ENCODE measurements at places on chromosomes 6 and 20.
A peak's percentile ranks its signal among the peaks of the same experiment; 100 is the strongest.

DNA sequence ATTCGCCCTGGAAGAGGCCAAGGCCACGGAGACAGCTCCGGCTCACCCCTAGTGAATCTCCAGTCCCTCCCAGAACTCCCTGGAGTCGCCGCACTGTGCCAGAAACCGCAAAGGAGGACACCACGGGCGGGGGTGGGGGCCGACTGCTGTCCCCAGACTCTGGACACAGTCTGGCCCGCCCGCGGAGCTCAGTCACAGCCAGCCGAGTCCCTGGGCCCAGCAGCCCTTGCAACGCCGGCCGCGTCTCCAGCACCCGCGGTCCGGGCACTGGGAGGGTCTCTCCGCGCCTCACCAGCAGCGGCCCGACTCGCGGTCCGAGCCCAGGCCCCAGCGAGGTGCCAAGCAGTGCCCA, 518 bp downstream of the PEX6 start:
- DNase-seq = peak; percentile 17

DNA sequence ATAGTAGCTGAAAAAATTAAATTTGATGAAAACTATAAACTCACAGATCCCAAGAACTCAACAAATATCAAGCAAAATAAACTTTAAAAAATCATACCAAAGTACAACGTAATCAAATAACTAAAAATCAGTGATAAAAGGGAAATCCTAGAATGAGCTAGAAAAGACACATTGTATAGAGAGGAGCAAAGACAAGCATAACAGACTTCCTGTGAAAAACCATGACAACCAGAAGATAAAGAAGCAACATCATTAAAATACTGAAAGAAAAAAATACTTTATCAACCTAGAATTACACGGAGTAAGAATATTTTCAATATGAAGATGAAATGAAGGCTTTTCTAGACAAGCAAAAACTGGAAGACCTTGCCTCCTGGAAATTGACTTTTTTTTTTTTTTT, 9.8 kb downstream of the MUC22 start:
- DNase-seq = no peak

GRCh38 chr6:121581327-121581726, 145.9 kb downstream of the GJA1 start:
- no peak for DNase-seq

DNA sequence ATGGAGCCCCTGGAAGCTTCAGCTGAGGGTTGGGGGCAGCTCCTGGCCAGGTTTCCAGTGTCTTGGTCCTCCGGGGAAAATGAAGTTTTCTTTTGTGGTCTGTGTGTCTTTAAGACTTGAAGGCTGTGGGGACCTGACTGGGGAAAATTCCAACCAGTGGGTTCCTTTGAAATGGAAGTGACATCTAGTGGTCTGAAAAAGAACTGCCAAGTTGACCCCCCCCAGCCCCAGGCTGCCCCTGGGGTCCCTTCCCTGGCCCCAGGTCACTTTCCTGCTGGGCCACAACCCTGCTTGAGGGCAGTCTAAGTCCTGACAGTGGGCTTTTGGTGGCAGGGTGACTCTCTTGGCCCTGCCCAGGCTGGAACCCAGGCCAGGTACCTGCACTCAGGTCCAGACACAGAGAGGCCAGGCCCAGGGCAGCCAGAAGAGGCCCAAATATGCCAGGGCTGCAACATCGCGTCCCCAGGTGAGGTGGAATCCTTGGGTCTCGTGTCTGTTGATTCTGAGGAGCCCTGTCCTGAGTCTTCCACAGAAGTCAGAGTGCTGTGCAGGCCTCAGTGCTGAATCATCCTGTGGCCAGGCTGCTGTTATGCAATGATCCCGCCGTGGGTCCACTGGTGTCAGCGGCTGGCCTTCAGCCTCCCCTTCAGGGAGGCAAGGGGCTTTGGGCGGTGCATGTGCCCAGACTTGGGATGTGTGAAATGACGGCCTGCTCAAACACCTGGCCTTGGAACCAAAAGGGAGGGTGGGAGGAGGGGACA, 68.4 kb downstream of the VEGFA start:
- no peak for DNase-seq

DNA sequence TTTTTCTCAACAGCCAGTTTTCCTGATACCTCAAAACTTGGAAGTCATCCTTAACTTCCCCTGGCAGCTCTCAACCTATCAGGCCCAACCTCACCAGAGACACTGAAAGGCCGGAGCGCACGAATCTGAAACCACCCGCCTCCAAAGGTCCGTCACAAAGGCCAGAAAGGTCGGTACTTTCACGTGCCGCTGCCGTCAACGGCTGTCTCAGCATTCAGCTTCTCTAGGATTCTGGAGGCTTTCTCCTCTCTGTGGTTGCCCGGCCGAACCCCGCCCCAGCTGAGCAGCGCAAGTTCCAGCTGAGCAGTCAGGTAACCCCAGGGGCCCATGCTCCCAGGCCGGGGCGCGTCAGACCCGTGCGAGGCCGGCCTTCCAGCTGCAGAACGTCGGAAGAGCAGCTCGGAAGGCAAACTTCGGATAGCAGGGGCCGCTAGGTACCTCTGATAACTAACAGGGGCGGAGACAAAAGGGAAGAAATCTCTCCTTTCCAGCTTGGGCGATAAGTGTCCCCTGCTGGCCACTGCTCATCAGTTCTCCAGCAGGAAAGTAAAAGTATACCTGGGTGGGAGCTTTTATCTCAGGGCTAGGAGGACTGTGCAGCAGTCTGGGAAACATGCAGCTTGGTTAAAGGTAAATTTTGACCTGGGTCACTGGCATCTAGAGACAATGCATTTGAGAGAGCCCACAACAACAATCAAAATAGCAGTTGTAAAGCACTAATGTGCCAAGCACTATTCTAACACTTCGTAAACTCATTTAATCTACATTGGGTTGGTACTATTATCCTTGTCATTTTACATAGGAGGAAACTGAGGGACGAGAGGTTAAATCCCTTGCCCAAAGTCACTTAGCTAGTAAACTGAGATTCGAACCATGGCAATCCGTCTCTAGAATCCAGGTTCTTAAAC, 16.1 kb downstream of the ZSCAN12 start:
- DNase-seq = peak; percentile 13

DNA sequence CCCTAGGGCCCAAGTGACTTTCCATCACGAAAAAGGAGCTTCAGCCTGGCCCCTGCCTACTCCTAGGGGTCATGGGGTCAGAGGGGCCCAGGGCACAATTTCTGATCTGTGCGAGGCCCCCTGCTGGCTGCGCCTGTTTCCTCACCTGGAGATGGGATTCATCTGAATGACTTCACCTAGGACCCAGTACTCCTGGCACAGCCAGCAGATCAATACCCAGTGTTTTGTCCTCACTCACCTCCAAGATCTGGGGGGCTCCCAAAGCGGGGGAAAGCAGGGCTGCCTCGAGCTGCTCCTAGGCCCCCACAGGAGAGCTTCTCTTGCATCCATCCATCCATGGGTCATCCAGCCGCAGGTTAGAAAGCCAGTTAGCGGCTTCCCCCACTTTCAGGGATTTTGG, 33.8 kb downstream of the CD40 start:
- peak; percentile 22 for DNase-seq

DNA sequence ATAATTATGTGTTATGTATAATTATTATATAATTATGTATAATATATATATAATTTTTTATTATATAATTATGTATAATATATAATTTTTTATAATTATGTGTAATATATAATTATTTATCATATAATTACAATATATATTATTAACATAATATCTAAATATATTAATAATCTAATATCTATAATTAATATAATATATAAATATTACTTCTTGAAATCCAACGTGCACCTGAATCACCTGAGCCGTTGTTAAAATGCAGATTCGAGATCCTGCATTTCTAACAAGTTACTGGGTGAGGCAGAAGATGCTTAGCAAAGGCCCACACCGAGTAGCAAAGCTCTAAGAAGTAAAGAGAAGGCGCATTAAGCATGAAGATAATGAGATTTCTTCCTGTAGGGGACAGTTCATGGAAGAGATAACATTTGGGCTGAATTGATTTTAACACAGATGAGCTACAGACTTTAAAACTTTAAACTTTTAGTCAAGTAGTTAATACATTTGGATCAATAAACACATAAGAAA, 406.4 kb upstream of the PLCB4 start:
- DNase-seq = no peak

DNA sequence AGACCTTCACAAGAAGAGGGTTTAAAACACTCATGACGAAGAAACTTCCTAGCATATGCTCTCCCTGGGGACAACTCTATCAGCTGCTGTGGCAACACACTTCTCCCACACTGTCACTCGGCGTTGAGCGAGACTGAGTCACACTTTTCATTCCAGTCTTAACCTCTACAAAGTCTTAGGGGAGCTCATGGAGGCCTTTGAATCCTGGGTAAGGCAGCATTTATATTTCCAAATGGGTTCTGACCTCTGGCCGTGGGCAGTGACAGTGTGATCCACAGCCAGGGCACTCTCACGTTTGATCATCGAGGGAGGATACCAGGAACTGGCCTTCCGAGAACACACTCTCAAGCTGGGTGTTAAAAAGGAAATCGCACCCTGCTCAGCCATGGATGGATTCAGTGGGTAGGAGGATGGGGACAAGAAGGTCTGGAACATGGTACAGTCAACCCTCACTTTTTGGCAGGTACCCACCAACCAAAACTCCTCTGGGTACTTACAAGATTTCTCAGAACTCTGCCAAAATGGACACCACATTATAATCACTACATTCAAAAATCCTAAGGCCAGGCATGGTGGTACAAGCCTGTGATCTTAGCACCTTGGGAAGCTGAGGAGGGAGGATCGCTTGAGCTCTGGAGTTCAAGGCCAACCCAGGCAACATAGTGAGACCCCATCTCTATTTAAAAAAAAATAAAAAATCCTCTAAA, 19.6 kb downstream of the RRBP1 start:
- DNase-seq = no peak

- no peak for DNase-seq
Observed at GRCh38 chr6:108806665-108807064, 41.6 kb upstream of the ARMC2 start.

All from activated CD4-positive, alpha-beta T cell treated with anti-CD3 and anti-CD28 coated beads, Interleukin-2, amount 10 ng/mL, durations not matched to agents 7 days and 5 days (primary cell).